ENCODE measurements at places on chromosomes 3 and 15.

- no peaks in the 10 kb centered on the region for H3K36me3 ChIP-seq
- H3K27ac ChIP-seq: no peak overlapping the region
- DNase-seq: no peak
- no peak overlapping the region for H3K4me3 ChIP-seq
- no peaks in the 10 kb centered on the region for H3K27me3 ChIP-seq
Measured at GRCh38 chr3:153897025-153897723, 224.0 kb upstream of the ARHGEF26 start.

GRCh38 chr3:59422312-59422711, 372.5 kb upstream of the CFAP20DC start:
- H3K27ac ChIP-seq: no peak overlapping the region
- H3K36me3 ChIP-seq: no peaks in the 10 kb centered on the region

- DNase-seq: no peak
- no peaks in the 10 kb centered on the region for H3K4me1 ChIP-seq
- H3K27me3 ChIP-seq: peaks cover 94% of the 10 kb centered on the region
- no peak overlapping the region for H3K27ac ChIP-seq
- H3K36me3 ChIP-seq: no peaks in the 10 kb centered on the region
- no peak overlapping the region for H3K4me3 ChIP-seq
Measured at GRCh38 chr15:65336493-65337435, 32.3 kb downstream of the RNU5B-1 start.

DNA sequence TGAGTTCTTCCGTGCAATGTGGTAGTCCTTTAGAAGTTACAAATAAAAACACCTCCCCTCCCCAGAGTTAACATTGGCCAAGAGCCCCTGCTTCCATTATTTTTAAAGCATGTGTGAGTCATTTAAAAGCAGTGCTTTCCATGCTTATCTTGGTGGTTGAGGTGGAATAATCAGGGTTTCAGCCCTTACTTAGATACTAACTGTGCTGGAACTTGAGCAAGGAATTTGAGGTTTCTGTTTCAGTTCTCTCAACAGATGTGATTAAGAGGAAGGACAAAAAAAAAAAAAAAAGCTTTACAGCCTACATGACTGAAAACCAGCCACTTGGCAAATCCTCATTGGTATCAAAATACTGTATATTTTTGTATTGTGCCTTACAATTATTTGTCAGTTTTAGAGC, 64.5 kb downstream of the CGNL1 start:
- H3K36me3 ChIP-seq: no peaks in the 10 kb centered on the region
- H3K27me3 ChIP-seq: no peaks in the 10 kb centered on the region
- no peak overlapping the region for H3K27ac ChIP-seq
- H3K4me1 ChIP-seq: peaks cover 4% of the 10 kb centered on the region
- DNase-seq: no peak
- no peak overlapping the region for H3K4me3 ChIP-seq

DNA sequence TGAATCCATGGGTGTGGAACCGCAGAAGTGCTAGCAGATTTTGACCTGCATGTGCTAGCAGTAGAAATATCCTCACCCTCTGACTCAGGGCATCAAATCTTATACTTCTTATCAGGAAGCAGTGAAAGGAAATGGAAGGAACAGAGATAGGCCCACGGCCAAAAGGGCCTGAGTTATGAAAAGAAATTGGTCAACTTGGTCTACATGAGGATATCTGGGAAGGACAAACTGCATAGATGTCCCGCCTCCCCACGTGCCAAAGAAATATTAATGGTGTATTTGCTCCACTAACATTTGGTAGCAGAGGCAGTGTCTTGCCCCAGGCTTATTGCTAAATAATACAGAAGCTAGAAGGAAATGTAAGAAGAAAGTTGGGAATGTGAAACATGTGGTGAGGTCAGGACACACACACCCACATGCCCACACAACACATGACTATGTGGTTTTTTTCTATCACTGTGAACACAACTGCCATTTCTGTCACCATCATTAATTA, 93.6 kb upstream of the COL8A1 start:
- peak; percentile 25 for DNase-seq
- no peaks in the 10 kb centered on the region for H3K27me3 ChIP-seq
- peaks cover 5% of the 10 kb centered on the region for H3K36me3 ChIP-seq
- peaks cover 61% of the 10 kb centered on the region for H3K4me1 ChIP-seq

- no peak overlapping the region for H3K4me3 ChIP-seq
- H3K4me1 ChIP-seq: peaks cover 37% of the 10 kb centered on the region
- H3K27me3 ChIP-seq: no peaks in the 10 kb centered on the region
- H3K36me3 ChIP-seq: peaks cover 20% of the 10 kb centered on the region
- DNase-seq: no peak
Measured at GRCh38 chr15:96243701-96244100, 86.8 kb upstream of the NR2F2 start.

- DNase-seq: no peak
- H3K4me1 ChIP-seq: peaks cover 69% of the 10 kb centered on the region
- H3K4me3 ChIP-seq: peak overlapping the region; percentile 78
- no peaks in the 10 kb centered on the region for H3K27me3 ChIP-seq
- peak overlapping the region; percentile 71 for H3K27ac ChIP-seq
Measured at GRCh38 chr3:134370611-134371531, 3.4 kb downstream of the AMOTL2 start.

DNA sequence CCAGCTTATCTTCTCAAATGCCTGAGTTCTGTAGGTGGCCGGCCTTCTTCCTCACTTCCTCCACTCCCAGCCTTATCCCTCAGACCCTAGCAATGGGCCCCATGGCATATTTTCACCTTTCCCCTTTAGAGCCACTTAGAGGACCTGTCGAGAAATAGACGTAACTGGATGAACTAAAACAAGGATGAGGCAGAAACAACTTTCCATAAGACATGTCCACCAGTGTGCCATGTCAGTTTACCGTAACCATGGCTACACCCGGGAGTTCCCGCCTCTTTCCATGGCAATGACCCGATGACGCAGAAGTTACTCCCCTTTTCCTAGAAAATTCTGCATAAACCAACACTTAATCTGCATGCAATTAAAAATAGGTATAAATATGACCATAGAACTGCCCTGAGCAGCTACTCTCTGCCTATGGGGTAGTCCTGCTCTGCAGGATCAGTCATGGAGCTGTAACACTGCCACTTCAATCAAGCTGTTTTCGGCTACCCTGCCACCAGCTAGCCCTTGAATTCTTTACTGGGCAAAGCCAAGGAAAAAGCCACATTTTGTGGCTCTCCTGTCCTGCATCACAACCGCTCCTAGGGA, 55.1 kb upstream of the ZBTB38 start:
- no peak overlapping the region for H3K4me3 ChIP-seq
- H3K27ac ChIP-seq: no peak overlapping the region
- peaks cover 21% of the 10 kb centered on the region for H3K36me3 ChIP-seq
- H3K27me3 ChIP-seq: peaks cover 6% of the 10 kb centered on the region
- peaks cover 37% of the 10 kb centered on the region for H3K4me1 ChIP-seq

DNA sequence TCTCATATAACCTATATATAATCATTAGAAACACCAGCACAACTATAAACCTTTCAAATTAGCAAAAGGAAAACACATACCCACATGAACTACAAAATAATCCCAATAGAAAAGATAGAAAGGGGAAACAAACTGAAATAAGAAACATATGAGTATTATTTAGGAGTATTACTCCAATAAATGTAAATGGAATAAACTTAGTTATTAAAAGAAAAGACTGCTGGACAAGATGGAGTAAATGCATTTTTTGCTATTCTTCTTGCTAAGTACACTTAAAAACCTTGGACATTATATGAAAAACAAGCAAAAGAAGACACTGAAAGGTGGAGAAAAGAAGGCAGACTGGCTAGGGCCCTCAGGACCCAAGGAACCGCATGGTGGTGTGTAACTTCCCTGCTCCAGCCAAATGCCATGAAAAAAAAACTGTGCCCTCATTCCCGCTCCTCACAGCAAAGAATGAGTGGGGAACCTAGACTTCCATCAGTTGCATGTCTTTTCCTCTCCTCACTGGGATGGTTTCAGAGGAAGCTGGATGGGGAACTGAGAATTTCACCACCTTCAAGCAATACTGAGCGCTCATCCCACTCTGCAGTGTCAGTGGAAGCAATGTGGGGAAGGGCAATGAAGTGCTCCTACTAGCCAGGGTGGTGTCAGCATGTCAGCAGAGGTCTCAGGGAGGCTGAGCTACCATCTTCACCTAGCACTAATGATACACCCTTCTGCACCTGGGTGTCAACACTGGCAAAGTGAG, 43.7 kb upstream of the ADAMTS17 start:
- DNase-seq: no peak
- H3K36me3 ChIP-seq: no peaks in the 10 kb centered on the region
- no peak overlapping the region for H3K27ac ChIP-seq
- no peak overlapping the region for H3K4me3 ChIP-seq
- H3K4me1 ChIP-seq: no peaks in the 10 kb centered on the region

DNA sequence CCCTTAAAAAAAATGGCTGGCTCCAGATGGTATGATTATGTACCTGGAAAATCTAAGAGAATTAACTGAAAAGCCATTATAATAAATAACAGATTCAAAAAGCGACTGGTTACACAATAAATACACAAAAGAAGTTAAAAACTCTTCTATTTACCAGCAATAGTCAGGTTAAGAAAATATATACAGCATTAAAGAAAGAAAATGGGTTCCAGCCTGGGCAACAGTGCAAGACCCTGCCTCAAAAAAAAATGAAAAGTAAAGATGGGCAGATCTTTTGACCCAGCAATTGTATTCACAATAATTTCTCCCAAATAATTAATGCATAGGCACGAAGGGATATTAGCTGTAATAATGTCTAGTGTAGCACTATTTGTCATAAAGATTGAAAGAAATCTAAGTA, 8.7 kb downstream of the TBC1D5 start:
- DNase-seq: no peak
- peaks cover 7% of the 10 kb centered on the region for H3K36me3 ChIP-seq
- no peaks in the 10 kb centered on the region for H3K27me3 ChIP-seq
- peaks cover 12% of the 10 kb centered on the region for H3K4me1 ChIP-seq
- H3K27ac ChIP-seq: no peak overlapping the region
